ENCODE measurements at places on chromosomes 11 and 22. TPM values are rescaled to one million over a fixed set of nuclear protein-coding genes. Genes with fewer than 3 reads are reported as not detected.

The SLC6A5 gene
- total RNA-seq = not detected

The PKDREJ gene
- not detected for total RNA-seq

The PDE2A gene
- total RNA-seq = 48.9 TPM

The EML3 gene
- 39.5 TPM for total RNA-seq

The C1QTNF5 gene
- 29.9 TPM for total RNA-seq

The POU2AF2 gene
- not detected for total RNA-seq

The SMTNL1 gene
- not detected for total RNA-seq

The MLC1 gene
- not detected for total RNA-seq

The OR2D2 gene
- total RNA-seq = not detected

The OR2AT4 gene
- not detected for total RNA-seq

The PMM1 gene
- 44.0 TPM for total RNA-seq

The C22orf15 gene
- not detected for total RNA-seq

The IGLL5 gene
- 0.99 TPM for total RNA-seq

The LRRC74B gene
- not detected for total RNA-seq

The CYB5R3 gene
- total RNA-seq = 72.4 TPM

The FIBIN gene
- total RNA-seq = 29.1 TPM

The C22orf31 gene
- not detected for total RNA-seq

Data from sigmoid colon (tissue), 7 donors.